Activated T-cell treated with anti-CD3 and anti-CD28 coated beads, Interleukin-2, amount 50 U/mL, for 48 hours (primary cell): ENCODE measurements at places on chromosomes 13 and 19.

- DNase-seq = no peak
Observed at GRCh38 chr13:71801781-71802180, 65.2 kb downstream of the DACH1 start.

DNA sequence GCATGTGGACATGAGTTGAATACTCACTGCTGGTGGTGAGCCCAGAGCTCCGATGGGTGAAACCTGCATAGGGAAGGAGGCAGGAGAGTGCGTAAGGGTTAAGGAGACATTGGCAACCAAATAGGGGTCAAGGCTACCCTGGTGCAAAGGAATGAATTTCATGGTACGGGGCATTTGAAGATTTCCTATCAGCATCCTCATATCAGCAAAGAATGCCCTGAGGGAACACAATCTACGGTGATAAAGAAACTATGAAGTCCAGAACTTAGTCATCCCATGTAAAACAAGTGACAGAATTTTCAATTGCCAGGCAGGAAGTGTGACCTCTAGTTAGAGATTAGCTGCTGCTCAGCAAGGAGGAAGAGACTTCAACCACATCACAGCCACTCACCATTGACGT, 64.9 kb downstream of the MBD3L1 start:
- DNase-seq = no peak

GRCh38 chr19:21023901-21024300, 3.4 kb downstream of the ZNF430 start:
- no peak for DNase-seq

- DNase-seq = no peak
Observed at GRCh38 chr19:47495478-47496372, 11.7 kb upstream of the KPTN start.

- DNase-seq = no peak
Observed at GRCh38 chr13:44380404-44381165, 7.0 kb downstream of the SERP2 start.

GRCh38 chr13:26179344-26179743, 42.8 kb downstream of the RNF6 start:
- DNase-seq = no peak

DNA sequence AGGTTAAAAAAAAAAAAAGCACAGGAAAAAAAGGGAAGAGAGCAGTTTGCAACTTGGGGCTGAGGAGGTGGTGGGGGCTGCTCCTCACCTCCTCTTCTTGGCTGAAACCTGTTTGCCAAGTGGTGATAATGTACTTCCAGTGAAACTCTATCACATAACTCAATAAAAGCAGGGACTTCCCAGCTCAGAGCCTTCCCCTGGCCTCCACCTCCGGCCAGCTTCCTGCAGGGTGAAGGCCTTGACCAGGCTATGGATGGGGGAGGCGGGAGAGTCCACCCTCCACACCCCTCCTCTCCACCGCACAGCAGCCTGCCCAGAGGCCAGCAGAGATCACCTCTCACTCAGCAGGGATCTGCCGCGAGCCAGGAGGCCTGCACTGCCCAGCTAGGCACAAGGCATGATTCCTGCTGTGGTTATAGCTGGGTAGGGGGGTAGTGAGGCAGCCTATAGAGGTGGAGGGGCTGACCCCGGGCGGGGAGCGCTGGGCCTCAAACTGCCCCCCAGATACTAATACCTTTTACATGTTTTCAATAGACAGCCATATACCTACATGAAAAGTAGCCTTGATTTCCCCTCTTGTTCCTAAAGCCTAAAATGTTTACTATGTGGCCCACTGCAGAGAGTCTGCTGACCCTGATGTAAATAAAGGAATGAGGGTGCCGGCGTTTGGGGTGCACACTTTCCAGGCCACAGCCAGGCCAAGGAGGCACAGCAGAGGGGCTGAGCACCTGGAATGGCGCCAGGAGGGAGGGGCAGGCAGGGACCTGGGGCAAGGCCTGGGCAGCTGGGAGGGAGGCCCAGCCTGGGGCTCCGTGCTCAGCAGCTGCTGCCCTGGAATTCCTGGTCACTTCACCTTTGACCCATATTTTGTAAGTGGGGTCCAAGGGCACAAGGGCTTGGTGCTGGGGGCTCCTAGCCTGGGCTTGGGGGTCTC, 10.3 kb downstream of the ZNF787 start:
- DNase-seq = no peak

DNA sequence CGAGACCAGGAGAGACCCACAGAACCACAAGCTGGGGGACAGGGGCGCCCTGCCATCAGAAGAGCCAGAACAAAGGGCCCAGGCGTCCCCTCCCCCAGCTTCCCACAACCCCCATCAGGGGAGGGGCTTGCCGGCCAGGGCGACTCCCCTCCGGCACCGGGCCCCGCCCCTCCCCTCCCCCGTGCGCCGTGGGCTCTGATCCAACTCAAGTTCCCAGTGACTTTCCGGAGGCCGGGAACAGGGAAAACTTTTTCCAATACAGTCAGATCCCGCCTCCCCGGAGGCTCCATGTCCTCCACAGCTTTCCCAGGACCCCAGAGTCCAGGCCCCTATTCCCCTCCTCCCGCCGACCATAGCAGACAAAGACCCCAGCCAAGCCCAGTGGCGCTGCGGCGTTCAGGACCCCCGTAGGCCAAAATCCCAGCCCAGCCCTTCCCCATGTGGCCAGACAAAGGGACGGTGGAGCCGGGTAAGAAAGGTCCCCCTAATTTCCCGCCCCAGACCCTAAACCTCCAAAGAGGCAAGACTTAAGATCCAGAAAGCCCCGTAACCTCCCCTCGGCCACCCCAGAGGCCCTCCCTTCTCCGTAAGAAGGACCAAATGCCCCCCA, 673 bp downstream of the TEAD2 start:
- DNase-seq = no peak

DNA sequence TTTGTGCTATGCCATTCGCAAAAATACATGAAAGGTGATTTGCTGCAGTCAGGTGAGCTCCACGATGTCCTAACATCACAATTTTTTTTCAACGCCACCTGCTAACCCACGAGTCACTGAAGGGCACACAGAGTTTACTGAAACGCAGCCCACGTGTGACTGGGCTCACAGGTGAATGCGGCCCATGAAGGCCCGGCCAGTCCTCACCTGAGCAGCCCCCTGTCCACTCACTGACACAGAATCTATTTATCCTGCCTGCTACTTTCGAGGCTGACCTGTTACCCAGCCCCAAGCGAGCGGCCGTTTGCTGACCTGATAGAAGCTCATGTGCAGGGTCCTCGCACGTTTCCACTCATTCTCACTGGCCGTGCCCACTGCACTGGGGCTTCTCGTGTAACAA, 121.9 kb upstream of the SOX1 start:
- DNase-seq = no peak

DNA sequence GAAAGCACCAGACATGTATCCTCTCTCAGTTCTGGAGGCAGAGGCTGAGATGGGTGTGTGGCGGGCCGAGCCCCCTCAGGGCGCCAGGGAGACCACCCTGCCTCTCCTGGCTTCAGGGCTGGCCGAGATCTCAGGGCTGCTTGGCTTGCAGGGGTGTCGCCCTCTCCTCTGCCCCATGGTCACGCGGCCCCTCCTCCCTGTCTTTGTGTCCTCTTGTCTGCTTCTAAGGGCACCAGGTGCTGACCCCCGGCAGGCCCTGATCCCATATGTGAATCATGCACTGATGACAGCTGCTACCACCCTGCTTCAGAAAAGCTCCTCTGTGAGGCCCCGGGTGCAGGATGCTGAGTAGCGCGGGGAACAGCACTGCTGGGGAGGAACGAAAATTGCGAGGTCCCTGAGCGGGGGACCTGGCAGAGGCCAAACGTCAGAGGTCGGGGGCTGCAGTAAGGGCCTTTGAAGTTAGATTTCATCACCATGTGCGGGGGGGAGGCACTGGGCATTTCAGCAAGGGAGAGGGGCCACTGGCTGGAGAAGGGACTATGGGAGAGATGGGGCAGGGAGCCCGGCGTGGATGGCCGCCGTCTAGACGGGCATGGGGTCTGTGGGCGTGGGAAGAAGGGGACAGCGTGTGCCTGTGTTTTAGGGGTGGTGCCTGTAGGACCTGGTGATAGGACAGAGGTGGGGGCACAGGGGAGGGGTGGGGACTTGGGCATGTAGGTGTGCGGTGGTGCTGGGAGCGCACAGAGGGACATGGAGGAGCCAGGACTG, 125.2 kb downstream of the KDM4B start:
- DNase-seq = no peak

GRCh38 chr13:113561417-113562084, 23.0 kb upstream of the TFDP1 start:
- peak; percentile 11 for DNase-seq

DNA sequence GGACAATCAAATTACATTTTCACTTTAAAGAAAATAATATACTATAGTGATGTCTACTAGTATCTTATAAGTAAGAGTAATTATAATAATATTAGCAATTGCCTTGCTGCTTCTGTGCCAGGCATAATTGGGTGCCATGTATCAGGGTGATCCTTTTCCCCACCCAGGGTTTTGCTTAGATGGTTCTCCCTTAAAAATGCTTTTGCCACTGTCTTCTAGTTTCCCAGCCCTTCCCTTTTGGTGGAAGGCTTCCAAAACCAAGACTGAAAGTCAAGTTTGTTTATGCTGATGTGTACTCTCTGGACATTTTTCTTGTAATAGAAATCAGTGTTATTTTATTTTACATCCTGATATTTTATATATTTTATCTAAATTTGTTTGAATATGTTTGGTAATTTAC, 77.8 kb downstream of the ITGBL1 start:
- no peak for DNase-seq

GRCh38 chr13:110589793-110590390, 25.5 kb upstream of the NAXD start:
- no peak for DNase-seq

DNA sequence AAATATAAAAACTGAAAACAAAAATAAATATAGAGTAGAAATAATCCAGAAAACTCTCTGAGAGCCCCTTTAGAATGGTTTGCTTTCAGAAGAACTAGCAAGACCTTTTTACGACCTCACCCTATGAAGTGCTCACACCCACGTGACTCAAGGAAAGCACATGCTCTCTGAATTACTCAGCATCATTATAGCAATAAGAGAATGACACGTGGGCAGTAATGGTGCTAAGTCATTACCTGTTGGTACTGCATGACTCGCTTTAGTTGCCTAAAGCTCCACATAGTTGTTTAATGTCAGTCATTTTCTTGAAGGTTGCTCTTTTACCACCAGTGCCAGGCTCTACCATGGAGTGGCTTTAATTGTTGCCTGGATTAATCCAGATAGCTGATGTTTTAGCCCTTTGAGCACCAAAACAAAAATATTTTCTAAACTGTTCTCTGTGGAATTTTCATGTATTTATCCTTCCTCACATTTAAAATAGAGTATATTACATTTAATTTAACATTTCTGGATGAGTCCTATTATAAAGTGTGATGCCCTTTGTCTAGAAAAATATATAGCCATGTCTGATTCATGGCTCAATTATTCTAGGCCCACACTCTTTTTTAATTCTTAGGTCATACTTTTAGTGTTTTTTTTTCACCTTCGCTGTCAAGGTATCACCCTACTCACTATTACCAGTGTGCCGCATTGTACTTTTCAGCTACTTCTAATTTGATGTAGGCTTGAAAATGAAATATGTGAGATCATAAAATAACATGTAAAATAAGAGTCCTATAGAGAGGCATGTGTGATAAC, 56.8 kb downstream of the THSD1 start:
- DNase-seq = peak; percentile 22

- DNase-seq = no peak
Observed at GRCh38 chr13:111359237-111359915, 38.9 kb downstream of the TEX29 start.

GRCh38 chr19:45293682-45294081, 29.0 kb downstream of the CKM start:
- DNase-seq = peak; percentile 33

GRCh38 chr13:28258417-28258816, 120.1 kb downstream of the PAN3 start:
- no peak for DNase-seq

DNA sequence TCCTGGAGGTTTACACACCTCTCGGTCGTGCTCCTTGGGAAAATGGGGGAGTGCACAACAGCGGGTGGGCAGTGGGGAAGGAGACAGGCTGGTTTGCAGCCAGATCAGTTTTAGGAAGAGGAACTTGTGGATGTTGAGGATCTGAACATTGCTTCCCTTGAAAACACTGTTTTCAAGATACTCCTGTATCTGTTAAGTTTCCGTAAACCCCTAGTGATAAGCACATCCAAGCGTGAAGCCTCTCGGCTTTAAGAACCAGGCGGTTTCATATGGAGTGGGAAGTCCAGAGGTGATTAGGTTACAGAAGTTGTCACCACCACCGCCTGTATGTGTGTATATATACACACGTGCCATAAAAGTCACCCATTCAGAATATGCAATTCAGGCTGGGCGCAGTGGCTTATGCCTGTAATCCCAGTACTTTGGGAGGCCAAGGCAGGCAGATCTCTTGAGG, 47.4 kb downstream of the SIPA1L3 start:
- DNase-seq = no peak

DNA sequence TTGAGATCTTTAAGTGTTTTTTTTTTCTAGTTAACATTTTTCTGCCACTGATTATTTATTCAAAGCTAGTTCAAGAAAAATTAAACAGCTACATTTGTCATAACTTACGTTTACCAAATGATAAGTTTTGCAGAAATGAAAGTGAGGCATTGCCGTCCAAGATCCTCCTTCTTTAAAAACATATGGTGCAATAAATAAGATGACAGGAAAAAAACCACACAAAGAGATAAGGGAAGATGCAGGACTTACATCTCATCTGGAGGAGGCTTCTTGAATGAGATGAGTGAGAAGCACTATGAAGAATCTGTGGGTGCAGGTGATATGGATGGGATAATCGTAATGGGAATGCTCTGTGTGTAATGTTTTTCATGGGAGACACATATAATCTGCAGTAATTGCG, 12.4 kb downstream of the TNFSF13B start:
- DNase-seq = no peak

- no peak for DNase-seq
Observed at GRCh38 chr13:25966086-25966485, 85.7 kb downstream of the SHISA2 start.

- DNase-seq = no peak
Observed at GRCh38 chr13:21846605-21847004, 175.7 kb downstream of the FGF9 start.

DNA sequence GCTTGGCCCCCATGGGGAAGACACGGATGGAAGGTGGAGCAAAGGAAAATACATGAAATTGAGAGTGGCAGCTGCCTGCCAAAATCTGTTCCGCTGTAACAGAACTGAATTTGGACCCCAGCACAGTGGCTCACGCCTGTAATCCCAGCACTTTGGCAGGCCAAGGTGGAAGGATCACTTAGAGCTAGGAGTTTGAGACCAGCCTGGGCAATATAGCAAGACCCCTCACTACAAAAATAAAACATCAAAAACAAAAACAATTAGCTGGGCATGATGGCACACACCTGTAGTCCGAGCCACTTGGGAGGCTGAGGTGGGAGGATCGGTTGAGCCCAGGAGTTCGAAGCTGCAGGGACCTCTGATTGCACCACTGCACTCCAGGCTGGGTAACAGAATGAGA, 9.4 kb downstream of the PALM3 start:
- DNase-seq = no peak

DNA sequence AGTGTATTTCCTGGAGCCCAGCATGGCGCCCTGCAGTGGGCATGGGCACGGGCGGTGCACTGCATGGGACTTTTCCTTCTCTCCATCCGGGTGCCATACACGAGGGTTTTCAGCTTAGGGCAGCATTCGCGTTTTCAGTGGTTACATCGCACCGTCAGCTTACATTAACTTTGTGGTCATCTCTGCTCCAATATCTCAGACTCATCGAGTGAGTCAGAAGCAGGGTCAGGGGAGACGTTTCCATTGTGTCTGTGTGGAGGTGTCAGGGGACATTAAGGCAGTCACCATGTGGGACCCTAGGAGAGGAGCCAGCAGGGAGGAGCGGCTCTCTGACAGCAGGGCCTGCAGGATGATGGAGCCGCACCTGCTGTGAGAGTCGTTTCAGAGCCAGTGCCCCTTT, 541.0 kb downstream of the FGF9 start:
- no peak for DNase-seq
